Left renal pelvis (tissue), 4 donors: ENCODE measurements at places on chromosomes 7 and 10.
A peak's percentile ranks its signal among the peaks of the same experiment; 100 is the strongest.

DNA sequence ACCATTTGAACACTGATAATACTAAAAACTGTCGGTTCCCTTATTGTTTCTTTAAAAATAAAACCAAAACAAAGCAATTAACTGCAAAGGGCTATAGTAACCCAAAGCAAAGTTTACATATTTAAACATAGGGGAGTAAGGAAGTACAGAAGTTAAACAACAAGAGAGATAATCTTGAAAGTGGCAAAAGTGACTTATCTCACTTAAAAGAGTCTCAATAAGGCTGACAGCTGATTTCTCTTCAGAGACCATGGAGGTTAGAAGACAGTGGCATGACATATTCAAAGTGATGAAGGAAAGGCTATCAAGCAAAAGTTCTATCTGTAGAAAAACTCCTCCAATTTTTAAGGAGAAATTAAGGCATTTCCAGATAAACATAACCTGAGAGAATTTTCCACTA is 233.5 kb upstream of the HDAC9 start:
- no peak for DNase-seq

DNA sequence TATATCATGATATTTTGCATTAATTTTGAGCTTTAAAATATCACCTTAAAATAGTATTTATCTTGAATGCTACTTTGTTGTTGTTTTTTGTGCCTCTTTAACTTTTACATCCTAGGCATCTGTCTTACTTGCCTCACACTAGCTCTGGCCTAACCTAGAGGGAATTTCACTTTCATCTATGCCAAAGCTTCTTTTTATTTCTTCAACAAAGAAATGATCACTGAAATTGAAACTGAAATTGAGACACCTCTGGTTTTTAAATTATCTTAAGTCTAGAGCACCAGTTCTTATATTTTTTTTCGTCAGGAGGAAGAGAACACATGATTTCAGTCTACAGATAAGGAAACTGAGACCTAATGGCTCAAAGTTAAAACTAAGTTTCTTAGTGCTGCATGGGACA is 3.5 kb upstream of the SCIN start:
- DNase-seq = no peak

DNA sequence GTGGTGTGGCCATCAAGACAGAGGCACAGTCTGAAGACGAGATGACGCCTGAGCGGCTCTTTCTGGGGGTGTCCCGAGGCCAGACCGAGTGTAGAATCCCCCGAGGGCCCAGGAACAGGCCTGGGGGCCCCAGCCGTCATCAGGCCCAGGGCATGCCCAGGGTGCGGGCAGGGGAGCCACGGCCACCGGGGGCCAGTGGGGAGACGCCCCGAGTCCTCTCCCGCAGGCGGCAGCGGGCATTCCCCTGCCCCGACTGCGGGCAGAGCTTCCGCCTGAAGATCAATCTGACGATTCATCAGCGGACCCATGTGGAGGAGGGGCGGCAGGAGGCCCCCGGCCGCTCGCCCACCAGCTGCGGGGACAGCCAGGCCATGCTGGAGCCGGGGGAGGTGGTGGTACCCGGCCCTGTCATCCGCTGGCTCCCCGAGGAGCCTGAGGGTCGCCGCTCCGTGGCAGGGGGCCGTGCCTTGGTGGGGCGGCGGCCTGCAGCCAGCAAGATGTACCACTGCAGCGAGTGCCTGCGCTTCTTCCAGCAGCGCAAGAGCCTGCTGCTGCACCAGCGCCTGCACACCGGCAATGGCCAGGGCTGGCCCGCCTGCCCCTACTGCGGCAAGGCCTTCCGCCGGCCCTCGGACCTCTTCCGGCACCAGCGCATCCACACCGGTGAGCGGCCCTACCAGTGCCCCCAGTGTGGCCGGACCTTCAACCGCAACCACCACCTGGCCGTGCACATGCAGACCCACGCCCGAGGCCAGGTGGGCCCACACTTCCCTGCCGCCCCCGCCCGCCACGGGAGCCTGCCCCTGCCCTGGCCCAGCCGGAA is 19.7 kb downstream of the ZNF783 start:
- DNase-seq = no peak

DNA sequence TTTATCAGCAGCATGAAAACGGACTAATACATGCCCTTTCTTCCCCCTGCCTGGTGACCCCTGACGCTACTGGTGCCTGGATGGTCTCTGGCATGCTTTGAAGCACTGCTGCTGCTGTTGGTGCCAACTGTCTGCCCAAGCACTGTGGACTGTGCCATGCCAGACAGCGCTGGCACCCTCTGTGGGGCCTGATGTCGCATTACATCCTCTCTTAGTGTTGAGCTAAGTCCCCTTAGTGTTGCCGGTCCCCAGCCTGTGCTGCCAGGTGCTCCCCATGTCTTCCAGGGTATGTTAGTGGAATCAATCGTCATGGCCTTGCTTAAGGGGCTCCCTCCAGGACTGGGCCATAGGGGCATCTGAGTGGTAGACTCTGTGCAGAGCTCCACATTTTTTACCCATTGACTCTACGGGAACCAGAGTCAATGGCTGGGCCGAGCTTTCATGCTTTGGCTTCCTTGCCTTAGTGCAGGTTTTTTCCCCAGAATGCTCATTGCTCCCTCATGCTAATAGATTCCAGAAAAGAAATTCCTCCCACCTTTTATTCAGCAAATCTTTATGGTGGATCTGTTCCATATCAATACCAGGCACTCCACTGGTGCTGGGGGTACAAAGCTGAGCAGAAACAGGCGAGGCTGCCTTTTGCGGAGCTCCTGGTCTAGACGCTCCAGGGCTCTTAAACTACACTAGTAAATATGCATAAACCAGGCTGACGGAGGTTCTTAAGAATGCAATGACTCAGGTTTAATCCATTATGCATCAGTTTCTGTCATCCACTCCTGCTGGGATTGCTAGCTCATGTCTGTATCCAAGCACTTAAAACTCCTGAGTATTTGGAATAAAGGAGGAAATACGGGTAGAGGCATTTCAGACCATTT is 21.8 kb upstream of the MRC1 start:
- no peak for DNase-seq

DNA sequence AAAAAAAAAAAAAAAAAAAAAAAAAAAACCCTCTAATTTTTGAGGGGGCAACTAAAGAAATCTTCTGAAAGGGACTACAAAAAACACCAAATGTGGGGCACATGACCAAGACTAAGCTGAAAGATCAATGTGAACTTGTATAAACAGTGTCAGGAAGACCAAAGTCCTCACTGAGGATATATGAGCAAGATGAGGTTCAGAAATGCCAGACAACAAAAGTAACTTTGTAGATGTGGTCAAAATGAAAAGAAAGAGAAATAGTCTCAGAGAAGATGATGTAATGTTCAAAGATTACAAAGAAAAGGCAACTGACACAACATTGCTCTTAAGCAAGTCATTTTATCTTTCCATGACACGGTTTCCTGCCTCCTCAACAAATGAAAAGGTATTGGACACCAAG is 48.7 kb upstream of the PTPRZ1 start:
- DNase-seq = no peak

- DNase-seq = no peak
These were observed 36.7 kb downstream of the IRF5 start for GRCh38 chr7:128974241-128974934.

DNA sequence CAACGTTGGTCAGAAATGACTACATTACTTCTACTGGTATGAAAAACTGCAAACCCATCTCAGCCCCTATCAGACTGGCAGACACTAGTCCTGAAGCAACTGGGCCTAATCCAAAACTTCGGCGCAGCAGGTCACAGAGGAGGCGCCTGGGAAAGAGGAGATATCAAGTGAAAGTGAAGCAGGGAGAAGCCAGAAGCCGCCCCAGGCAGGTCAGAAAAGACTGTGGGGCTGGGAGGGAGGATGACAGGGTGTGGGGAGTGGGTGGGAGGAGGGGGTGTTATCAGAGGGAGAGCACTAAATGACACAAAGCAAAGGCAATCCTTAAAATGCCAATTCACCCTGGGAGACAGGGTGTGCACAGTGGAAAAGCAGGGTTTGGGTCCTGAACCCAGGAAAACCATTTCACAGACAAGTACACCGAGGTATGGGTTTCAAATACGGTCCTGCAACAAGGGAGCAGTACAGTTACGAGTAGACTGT is 731 bp downstream of the CHCHD3 start:
- no peak for DNase-seq

- DNase-seq = no peak
These were observed 282.0 kb upstream of the ADARB2 start for GRCh38 chr10:2019281-2019680.

GRCh38 chr7:94973844-94974243 is 66.5 kb downstream of the PPP1R9A start:
- DNase-seq = no peak

DNA sequence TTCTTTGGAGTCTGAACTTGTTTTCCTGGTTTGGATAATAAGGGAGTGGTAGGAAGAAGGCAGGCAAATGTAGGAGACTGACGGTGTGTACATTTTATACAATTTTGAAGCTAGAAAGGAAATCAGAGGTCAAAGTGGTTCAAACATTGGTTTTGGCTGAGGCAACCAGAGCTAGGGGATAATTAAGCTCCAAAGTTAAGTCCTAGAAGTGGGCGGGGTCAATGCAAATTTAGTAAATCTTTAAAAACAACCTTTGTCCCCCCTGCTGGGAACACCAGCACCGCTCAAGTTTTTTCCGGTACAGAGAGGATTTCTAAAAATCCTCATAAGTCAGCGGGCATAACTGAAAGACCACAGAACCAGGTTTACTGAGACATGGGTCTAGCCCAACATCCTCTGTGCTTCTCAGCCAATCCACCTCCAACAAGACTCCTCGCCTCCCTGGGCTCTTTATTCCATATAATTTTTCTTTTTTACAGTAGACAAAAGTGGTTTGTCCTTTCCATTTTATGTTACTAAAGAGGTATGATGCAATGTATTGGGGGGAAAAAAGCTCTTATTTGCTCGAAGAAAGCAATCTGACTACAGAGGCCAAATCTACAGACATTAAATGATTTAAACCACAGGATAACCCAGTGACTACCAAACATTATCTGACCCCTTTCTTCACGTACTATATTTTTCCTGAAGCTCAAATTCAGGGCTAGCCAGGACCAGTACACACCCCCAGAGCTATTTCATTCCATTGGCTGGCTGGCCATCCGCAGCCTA is 1.6 kb downstream of the GLUD1 start:
- no peak for DNase-seq

GRCh38 chr10:32318476-32318896 is 28.5 kb downstream of the EPC1 start:
- DNase-seq = no peak

DNA sequence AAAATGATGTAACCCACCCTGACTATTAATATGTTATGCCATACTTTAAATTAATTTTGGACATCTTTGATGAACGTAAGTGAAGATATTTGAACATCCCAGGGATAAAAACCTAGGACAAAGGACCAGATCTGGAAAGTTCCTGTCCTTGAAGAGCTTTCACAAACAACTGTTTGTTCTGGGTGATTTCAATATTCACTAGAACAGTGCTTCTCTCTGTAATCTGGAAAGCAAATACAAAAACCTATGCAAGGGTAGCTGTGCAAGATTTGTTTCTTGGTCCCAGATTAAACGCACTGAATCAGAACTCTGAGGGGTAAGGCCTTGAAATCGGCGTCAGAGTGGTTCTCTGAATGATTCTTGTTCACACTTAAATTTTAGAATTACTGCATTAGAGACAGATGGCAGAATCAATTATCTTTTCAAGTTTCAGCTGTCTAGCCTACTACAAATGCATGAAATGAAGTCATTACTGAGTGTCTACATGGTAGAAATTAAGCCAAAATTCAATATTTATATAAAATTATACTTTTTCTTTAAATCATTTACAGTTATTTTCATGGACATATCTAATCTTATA is 69.6 kb upstream of the CSTF2T start:
- no peak for DNase-seq

DNA sequence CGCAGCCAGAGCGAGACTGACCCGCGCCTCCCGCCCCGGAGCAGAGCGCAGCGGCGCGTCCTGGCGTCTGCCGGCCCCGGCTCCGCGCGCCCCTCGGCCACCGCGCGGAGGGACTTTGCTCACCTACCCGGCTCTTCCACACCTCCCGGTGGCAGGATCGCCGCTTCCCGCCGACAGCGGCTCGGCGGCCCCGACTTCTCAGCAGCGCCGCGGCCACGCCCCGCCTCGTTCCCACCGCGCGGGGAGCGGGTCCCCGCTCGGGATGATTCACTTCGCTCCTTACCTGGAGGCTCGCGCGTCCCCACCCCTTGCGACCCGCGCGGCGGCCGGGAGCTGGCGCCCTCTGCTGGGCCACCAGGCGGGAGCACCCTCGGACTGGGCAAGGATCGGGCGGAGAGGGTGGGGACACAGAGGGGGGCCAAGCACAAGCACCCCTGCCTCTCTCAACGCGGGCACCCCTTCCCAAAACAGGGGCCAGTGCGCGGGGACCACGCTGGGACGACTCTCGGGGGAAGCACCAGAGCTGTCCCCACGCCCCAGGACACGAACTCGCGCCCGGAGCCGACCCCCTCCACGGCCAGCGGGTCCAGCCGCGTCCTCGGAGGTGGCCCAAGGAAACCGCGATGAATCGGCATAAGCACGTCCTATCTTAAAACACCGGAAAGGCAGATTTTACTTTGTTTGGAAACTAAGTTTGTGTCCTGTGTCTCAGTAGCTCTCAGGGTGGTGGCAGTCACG is 101.0 kb upstream of the SVIL start:
- peak; percentile 75 for DNase-seq

DNA sequence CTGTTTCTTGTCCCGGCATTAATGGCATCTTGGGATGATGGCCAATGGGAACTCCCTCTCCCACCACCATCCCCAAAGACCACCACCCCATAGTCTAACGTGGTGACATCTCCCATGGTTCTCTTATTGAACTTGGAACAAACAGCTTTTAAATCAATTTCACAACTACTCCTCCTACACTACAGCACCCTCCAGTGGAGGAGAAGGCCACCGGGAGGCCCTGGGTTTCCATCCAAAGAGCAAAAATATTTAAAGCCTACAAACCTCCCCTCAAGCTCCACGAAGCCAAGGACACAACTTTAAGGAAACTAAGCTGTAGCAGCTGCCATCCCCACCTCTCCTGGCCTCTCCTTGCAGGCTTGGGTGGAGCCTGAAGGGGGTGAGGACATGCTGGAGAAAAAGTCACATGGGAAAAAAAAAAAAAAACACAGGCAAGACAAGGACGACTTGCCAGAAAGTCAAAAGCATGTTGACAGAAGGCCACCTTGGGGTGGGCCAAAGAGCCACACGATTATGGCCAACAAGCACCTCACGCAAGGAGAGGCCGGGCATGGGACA is 94.0 kb upstream of the LANCL2 start:
- DNase-seq = no peak

- DNase-seq = no peak
These were observed 6.4 kb downstream of the DRGX start for GRCh38 chr10:49389361-49389933.

- DNase-seq = peak; percentile 70
These were observed 141.6 kb upstream of the TCERG1L start for GRCh38 chr10:131452926-131453720.
